ENCODE measurements at places on chromosomes 3 and 15.
A peak's percentile ranks its signal among the peaks of the same experiment; 100 is the strongest.

DNA sequence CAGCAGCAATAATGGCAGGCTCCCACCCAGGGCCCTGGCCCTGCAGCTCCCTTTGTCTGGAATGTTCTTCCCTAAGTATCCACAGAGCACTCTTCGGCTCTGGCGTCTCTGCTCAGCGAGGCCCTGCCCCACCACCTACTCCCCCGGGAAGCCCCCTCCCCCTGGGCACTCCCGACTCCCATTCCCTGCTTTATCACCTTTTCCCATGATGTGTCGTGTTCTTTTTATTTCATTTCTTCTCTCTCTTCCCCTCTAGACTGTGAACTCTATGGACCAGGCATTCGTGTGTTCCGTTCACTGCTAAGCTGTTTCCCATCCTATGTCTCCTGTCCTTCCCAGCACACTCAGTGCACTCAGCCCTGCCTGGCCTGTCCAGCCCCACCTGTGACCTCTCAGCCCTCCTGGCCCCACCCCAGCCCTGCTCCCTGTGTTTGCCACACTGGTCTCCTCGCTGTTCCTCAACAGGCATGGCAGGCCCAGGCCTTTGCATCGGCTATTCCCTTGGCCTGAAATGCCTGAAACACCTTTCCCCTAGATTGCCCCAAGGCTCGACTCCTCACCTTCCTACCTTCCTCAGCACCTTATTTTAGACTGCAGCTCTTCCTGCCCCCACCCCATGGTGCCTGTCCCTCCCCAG is 107.4 kb downstream of the TPRA1 start:
- DNase-seq, result no peak

DNA sequence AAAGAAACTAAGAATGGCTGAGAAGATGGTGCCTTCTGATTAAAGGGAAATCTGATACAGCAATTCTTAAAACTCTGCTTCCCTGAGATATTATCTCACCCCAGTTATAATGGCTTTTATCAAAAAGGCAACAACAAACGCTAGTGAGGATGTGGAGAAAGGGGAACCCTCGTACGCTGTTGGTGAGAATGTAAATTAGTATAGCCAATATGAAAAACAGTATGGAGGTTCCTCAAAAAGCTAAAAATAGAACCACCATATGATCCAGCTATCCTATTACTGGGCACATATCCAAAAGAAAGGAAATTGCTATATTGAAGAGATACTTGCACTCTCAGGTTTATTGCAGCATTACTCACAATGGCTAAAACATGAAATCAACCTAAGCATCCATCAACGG is 65.1 kb downstream of the GOLIM4 start:
- DNase-seq, result no peak

- no peak for DNase-seq
Measured at GRCh38 chr3:79886204-79886603, 118.4 kb upstream of the ROBO1 start.

DNA sequence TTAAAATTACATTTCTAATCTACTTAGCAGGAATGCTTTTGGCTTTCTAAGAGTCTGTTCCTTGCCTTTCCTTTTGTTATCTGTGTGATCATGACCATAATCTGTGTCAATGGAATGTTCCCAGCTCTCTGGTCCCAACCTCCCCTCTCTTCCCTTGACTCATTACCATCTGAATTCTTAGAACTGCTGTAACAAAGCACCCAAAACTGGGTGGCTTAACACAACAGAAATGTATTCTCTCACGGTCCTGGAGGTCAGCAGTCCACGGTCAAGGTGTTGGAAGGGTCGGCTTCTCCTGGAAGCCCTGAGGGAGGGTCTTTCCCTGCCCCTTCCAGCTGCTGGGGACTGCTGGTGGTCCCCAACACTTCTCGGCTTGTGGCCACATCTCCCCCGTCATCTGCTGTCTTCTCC is 81.1 kb downstream of the LRRK1 start:
- DNase-seq, result no peak

GRCh38 chr3:135311699-135312098 is 516.6 kb downstream of the EPHB1 start:
- DNase-seq, result no peak

- DNase-seq, result peak; percentile 57
Measured at GRCh38 chr3:185308126-185308754, 54.4 kb upstream of the EHHADH start.

DNA sequence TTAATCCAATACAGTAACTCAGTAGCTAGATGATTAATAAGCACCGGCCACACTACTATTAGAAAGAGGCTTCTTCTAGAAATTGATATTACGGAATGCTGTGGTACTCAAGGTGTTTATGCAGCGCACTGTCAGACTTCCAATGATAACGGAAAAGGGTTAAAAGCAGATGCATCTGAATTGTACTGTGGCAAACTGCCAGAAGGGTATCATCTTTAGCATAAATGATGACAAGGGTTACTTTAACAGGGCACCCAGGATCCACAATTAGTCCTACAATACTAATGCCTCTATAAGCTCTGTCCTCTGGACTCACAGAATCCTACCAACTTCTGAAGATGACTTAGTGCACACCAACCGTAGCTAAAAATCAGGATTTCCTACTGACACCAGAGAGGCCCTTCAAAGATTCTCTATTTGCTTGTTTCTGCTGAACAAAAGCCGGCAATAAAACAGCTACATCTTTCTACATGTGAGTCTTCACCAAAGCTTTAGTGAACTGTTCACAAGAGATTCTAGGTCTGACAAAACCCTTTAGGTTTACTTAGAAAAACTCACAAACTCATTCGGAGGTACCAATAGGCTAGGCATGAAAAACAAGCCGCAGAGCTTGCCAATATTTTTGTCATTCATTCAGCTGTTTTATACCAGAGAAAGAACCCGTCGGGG is 7.1 kb downstream of the SATB1 start:
- DNase-seq, result no peak

DNA sequence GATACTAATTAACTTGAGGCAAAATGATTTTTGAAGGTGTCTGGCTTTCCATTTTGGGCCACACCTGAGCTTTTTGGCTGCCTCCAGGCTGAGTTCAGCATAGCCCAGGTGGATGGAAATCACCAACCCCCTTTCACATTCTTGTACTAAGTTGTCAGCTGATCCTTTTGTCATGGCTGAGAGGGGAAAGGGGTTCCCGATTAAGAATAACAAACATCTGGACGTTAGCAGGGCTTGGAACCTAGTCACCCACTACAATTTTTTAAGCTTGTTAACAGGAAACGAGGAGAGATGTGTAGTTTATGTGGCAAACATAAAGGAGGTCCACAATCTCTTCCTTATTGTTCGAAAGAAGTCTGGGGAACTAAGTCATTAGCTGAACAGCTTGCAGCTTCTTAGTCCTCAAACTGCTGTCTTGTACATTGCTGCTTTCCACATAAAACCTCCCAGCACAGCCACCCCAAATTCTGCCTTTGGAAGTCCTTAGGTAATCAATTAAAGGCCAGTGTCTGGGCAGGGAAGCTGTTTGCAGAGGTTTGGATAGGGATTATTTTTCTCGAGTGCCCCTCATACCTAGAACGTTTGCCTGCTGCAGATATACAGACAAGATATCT is 5.0 kb downstream of the NR2F2 start:
- DNase-seq, result no peak

DNA sequence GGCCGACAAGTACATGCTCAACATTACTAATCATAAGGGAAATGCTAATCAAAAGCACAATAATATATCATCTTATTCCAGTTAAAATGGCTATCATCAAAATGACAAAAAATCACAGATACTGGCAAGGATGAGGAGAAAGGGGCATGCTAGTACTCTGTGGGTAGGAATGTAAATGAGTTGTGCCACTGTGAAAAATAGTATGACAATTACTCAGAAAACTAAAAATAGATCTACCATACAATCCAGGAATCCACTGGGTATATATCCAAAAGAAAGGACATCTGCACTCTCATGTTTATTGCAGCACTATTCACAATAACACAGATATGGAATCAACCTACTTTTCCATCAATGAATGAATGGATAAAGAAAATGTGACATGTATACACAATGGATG is 1256.5 kb downstream of the SI start:
- no peak for DNase-seq

GRCh38 chr3:4492208-4493013 is 737 bp upstream of the ITPR1 start:
- DNase-seq, result peak; percentile 50

DNA sequence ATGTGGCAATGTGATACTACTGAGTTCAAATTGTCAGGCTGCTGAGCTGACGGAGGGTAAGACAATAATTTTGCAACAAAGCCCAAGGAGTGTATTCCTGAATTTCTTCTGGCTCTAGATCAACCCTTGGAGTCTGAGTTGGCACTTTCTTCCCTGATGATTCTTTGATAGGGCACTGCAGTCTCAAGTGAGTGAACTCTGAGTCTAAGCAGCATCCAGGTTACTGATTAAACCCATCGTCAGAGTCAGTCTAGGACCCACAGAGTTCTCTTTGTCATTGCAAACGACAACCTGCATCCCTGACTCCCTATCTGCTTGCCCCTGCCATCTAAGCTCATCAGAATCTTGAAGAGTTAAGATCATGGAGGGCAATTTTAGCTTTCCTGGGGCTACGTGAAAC is 58.6 kb downstream of the MME start:
- DNase-seq, result no peak

DNA sequence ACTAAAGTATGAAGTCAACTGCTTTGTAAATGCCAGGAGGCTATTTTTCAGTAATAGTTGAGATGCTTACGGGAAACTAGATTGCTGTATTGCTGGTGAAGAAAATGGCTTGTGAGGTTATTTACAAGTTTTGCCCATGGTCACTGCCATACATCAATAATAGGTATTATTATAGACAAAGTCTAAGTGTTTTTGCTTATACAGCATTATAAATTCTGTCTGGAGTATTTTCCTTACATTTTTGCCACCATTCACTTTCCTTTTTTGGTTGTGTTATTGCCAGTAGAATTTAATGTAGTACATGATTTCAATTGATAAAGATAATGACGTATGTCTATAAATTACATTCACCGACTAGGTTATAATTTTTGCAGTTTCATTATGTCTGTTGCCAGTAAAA is 114.2 kb downstream of the CDIN1 start:
- no peak for DNase-seq

GRCh38 chr15:73866881-73867410 is 6.4 kb upstream of the TBC1D21 start:
- peak; percentile 51 for DNase-seq

DNA sequence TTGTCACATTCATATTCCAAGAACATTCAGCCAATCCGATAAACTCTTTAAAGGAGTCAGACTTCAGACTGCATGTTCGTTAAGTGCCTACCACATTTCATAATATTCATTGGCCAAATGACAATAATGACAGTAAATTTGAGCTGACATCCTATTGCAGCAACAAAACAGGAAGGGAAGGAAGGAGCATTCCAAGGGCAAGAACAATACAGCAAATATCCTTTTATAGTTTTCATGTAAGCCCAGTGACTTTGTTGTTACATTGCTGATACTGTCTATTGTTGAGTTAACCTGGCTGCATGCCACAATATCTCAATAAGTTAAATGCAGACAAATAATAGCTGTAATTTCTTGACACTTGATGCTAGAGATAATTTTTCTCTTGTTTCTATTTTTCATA is 16.4 kb upstream of the CBLB start:
- no peak for DNase-seq
